ENCODE measurements at places on chromosomes 3 and 15. TPM values are rescaled to one million over a fixed set of nuclear protein-coding genes. Genes with fewer than 3 reads are reported as not detected.

MBNL1 gene
- 188 TPM for total RNA-seq

DPPA2 gene
- total RNA-seq, result not detected

KBTBD12 gene
- total RNA-seq, result not detected

MGA gene
- 22.5 TPM for total RNA-seq

GJD2 gene
- total RNA-seq, result not detected

KCNMB3 gene
- total RNA-seq, result 1.2 TPM

HLTF gene
- 21.6 TPM for total RNA-seq

TYRO3 gene
- total RNA-seq, result 8.5 TPM

KCNAB1 gene
- 0.63 TPM for total RNA-seq

CHRFAM7A gene
- total RNA-seq, result 2.9 TPM

PLA1A gene
- total RNA-seq, result 0.18 TPM

ANKUB1 gene
- total RNA-seq, result not detected

SAMD7 gene
- not detected for total RNA-seq

ERICH6 gene
- not detected for total RNA-seq

LEKR1 gene
- total RNA-seq, result 0.09 TPM

TPRA1 gene
- total RNA-seq, result 38.4 TPM

DAZL gene
- not detected for total RNA-seq

PTH1R gene
- total RNA-seq, result 0.18 TPM

HES1 gene
- total RNA-seq, result 34.5 TPM

CYP8B1 gene
- total RNA-seq, result not detected

MAGEL2 gene
- total RNA-seq, result not detected

CXCR6 gene
- total RNA-seq, result not detected

TTC14 gene
- total RNA-seq, result 27.2 TPM

LRRK1 gene
- total RNA-seq, result 16.9 TPM

BCHE gene
- 0.09 TPM for total RNA-seq

TRIM42 gene
- total RNA-seq, result not detected

SEMA6D gene
- 2.2 TPM for total RNA-seq

LXN gene
- total RNA-seq, result 76.1 TPM

CHST13 gene
- total RNA-seq, result not detected

PLCH1 gene
- total RNA-seq, result 0.09 TPM

COL6A5 gene
- not detected for total RNA-seq

CCR3 gene
- not detected for total RNA-seq

GALNT15 gene
- total RNA-seq, result 1.2 TPM

VEPH1 gene
- total RNA-seq, result 107 TPM

TF gene
- under 0.01 TPM for total RNA-seq

FOXB1 gene
- not detected for total RNA-seq

DPPA4 gene
- total RNA-seq, result not detected

ITGB5 gene
- 281 TPM for total RNA-seq

CACNA1D gene
- 0.09 TPM for total RNA-seq

ACOX2 gene
- total RNA-seq, result 4.0 TPM

THSD4 gene
- total RNA-seq, result 20.1 TPM

GOLGA8R gene
- total RNA-seq, result 1.9 TPM

FMN1 gene
- 0.56 TPM for total RNA-seq

SST gene
- not detected for total RNA-seq

P2RY12 gene
- not detected for total RNA-seq

COL8A1 gene
- total RNA-seq, result 686 TPM

COL6A6 gene
- 0.09 TPM for total RNA-seq

Measured in endothelial cell of coronary artery (primary cell).